ENCODE measurements at places on chromosomes 4 and X. TPM values are rescaled to one million over a fixed set of nuclear protein-coding genes. Genes with fewer than 3 reads are reported as not detected.

DNA sequence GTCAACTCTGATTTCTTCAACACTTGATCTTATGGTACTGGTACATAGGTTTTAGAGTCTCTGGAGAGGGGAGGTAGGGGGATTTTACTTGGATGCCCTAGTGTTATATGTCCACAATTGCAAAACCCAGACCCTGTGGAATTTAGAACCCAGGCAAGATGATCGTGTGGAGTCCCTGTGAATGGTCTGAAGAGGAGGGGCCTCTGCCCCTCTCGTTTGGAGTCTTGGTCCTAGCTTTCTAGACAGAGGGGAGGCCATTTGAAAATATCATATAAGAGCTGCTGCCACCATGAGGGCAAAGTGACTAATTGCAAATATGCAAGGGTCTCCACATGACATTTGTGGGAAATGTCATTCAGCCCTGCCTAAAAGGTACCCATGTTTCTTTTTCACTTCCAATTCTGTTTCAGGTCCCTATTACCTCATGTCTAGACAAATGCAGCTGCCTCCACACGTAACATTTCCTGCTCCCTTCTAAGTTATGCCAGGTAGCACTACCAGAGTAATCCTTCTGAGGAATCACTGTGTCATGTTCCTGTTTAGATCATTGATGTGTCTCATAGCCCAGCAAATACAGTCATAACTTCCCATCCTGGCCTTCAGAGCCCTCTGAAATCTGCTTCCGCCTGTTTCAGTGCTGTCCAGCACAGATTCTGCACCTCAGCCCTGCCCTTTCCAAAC, 126.8 kb downstream of the KLHL8 start:
- DNase-seq: peak; percentile 43

DNA sequence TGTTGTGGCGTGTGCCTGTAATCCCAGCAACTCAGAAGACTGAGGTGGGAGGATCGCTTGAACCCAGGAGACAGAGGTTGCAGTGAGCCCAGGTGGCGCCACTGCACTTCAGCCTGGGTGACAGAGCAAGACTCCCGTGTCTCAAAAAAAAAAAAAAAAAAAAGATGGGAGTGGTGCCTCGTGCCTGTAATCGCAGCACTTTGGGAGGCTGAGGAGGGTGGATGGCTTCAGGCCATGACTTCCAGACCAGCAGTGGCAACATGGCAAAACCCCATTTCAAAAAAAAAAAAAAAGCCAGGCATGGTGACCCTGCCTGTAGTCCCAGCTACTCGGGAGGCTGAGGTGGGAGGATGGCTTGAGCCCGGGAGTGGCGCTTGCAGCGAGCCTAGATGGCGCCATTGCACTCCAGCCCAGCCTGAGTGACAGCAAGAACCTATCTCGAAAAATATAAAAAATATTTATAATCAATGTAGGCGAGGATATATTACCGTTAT, 27.0 kb downstream of the EIF2S3 start:
- DNase-seq: peak; percentile 43

DNA sequence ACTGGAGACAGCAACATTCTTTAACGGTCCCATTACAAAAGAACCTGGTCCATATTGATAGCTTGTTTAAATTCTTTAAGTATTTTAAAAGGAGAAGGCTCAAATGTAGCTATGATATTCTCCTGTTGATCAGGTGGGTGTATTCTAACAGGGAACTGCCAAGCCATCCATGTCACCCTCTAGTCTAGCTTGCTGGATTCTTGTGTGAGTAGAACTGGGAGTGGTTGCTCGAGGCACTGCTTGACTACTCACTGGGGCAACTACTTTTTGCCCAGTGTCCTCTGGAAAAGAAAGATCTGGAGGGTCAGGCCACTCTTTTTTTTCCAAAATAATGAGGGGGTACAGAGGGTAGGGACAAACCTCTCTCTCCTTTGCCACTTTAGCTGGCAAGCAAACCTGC, 155.1 kb downstream of the ZNF518B start:
- no peak for DNase-seq

DNA sequence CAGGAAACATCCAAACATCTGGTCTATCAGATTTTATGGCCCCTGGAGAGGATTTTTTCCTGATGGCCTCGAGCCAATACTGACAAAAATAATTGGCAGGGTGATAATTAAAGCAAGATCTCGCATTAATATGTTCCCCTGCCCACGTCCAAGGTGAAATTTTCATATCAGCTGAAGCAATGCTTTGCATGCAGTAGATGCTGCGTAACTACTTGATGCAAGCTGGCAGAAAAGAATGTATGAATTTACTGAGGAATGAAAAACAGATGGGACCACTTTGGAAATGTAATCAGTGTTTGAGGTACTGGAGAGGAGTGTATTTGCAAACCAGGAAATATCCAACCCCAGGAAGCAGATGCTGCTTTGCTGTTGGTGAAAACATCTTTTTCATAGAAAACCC, 36.8 kb upstream of the REST start:
- DNase-seq: no peak

DNA sequence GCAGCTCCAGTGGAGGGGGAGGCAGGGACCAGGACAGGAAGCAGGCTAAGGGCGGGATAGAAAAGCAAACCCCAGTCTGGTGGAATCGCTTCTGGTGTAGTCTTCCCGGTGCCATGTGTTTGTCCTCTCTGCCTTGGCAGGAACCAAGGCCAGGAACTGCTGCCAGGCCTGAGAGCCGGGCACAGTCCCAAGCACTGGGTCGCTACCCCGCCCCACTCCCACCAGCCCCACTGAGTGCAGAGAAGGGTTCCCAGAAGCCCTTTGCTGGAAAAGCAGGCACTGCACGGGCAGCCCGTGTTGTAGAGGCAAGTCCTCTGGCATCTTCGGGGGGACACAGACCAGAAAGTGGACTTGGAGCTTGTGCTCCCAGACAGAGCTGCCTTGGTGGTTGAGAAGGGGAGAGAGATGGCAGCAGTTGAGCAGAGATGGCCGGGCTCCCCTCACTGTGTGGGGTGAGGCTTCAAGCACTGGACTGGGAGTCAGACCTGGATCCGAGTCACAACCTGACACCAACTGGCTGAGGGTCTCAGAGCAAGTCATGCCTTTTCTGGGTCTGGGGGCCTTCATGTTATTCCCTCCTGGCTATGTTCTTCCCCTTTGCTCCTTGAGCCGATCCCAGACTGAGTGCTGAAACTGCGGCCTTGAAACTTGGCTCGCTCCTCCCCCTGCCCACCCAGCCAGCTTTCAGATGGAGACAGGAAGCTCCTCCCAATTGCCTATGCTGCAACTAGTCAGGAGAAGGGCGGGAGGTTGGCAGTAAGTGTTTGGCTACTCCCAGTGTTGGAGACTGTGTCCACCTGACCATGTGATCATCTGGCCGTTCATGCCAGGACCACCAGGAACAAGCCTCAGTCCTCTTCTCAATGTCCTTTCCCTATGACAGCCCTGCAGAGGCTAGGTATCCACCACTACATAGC, 59.7 kb upstream of the MTM1 start:
- DNase-seq: peak; percentile 5

The ADH7 gene
- not detected for total RNA-seq

The CXCL11 gene
- total RNA-seq: not detected

The KLHL34 gene
- not detected for total RNA-seq

Data from endothelial cell (in vitro differentiated cells).